GM04504 (cell line): ENCODE measurements at places on chromosomes 16 and 17.

DNA sequence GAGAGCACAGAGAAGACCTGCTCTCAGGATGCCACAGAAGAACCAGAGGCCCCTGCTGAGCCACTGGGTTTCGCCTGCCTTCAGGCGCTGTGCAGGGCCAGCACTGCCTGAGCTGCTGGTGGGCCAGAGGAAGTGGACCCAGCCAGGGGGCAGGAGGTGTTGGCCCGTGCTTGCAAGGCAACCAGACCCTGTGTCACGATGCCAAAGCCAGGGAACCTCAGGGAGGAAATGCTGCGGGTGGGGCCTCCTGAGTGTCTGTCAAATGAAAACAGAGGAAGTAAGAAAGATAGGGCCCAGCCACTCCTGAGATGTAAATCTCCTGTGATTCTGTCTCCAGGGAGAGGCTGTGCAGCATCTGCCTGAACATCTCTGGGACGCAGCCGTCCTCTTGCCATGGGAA lies 58.1 kb upstream of the ADORA2B start:
- no peak for DNase-seq

GRCh38 chr16:28925386-28926228 lies 569 bp upstream of the RABEP2 start:
- peak; percentile 54 for DNase-seq

- DNase-seq, result no peak
These were observed 1.9 kb upstream of the DHRS13 start for GRCh38 chr17:28904800-28905199.

DNA sequence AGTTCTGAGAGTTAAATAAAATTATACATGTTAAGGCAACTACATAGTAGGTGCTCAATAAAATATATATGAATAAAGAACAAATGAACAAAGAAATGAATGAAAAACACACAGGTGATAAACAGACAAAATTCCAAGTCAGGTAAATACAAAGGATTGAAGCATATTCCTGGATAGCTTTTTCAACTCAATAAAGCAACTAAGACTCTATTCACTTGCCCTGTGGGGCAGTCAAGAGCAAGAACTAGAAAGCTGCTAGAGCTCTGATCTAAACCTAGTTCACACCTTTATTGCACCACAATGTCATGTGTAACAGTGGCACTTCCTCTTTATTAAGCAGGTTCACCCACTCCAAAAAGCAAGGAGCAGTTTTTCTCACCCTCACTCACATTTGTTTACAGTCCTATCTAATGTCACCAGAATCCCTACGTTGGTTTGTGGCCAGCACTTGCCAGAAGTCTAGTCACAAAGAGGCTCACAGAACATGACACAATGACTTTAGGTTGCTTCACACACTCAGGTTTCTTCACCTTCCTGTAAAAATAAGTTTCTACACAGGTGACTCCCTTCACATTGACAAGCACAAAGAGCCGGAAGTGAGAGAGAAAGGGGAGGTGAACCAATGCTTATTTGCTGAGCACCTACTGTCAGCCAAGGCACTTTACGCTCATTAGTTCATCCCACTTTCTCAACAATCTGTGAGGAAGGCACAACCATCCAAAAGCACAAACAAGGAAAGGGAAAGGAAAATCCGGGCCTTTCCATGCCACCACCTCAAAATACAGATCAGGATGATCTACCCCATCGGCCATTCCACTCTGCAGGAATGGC lies 70.8 kb downstream of the XPO6 start:
- no peak for DNase-seq
